ENCODE measurements at places on chromosomes 1 and 21.
A peak's percentile ranks its signal among the peaks of the same experiment; 100 is the strongest.

- DNase-seq, result no peak
Measured at GRCh38 chr1:221921936-221922335, 180.0 kb upstream of the DUSP10 start.

GRCh38 chr1:201496296-201496690 lies 10.6 kb downstream of the CSRP1 start:
- no peak for DNase-seq

GRCh38 chr1:90386899-90387720 lies 330.0 kb downstream of the BARHL2 start:
- peak; percentile 15 for DNase-seq

GRCh38 chr1:111903148-111903870 lies 86.2 kb downstream of the KCND3 start:
- DNase-seq, result no peak

GRCh38 chr1:29718791-29719190 lies 482.5 kb downstream of the PTPRU start:
- DNase-seq, result no peak

DNA sequence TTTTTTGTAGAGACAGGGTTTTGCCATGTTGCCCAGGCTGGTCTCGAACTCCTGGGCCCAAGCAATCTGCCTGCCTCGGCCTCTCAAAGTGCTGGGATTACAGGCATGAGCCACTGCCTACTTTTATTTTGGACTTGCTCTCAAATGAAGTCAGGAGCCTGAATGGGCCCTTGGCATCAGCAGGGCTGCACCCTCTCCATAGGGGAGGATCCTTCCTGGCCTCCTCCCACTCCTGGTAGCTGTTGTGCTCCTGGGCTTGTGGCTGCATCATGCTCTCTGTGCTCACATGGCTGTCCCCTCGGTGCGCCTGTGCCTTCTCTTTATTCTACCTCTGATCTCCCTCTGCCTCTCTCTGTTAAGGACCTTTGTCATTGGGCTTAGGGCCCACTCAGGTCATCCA lies 46.4 kb upstream of the DISP3 start:
- DNase-seq, result no peak

DNA sequence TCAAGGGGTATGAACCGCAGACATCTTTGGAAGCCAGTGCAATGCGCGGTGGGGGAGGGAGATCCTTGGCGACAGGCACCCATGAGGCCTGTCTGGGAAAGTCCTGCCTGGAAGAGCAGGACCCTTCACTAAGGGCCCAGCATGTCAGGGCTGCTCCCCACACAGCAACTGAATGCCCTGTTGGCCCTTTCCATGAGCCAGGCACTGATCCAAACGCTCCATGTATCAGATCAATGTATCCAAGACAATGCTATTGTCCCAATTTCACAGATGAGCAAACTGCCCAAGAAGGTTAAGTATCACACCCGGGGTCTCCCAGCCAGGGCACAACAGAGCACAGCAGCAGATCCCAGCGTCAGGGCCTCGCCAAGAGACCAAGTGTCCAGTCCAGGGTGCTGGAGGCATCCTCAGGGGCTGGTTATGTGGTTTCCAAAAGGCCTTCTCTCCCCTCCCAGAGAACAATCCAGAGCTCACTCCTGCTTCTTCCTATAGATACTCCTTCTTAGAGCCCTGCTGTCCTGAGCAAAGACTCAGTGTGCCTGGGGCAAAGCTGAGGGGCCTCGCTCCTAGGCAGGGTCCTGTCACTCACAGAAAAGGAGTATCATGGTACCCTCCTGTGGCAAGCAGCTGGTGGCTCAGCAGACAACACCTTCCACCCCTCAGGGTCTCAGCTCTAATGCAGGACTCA lies 328.0 kb downstream of the NPHP4 start:
- DNase-seq, result no peak

DNA sequence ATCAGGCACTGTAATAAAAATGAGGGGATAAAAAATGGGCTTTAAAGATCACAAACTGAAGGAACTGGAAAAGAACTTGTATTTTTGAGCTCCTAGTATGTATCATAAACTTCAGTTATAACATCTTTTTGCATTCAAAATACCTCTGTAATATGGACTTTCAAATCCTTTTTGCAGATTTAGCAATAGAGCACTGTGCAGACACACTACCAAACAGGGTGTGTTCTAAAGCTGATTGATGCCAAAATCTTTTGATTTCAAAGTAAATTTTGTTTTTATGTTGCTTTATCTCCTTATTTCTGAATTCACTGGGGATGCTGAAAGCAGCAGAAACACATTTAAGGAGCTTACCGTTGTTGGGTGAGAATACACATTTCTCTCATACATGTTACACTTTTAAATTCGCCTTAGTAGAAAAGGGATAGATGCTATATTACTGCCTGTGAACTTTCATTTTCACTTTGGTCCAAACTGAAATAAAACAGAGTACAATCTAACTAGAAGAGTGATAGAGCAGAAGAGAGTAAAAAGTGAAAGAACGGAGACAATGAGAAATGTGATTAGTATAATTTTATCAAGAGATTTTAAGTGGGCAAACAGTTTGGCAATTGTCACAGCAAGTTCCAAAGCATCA lies 1126.6 kb downstream of the BRINP3 start:
- no peak for DNase-seq

DNA sequence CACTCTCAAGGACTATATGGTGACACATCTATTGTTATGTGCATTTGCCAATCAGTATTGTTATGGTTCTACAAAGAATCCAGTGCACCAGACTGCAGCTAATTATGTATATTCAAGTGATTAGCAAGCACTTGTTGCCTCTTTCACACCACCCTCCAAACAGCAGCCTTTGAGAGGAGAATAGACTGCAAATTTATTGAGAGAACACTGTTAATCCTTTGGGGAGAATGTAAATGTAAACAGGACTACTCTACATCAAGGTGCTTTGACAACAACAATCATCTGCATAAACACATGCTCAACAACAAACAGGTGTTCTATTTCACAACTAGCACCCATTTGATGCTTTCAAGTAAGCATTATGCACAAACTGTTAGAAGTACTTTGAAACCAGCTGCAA lies 117.4 kb downstream of the AKT3 start:
- no peak for DNase-seq

- DNase-seq, result no peak
Measured at GRCh38 chr1:162218546-162218945, 149.1 kb downstream of the NOS1AP start.

- no peak for DNase-seq
Measured at GRCh38 chr1:115118086-115118485, 28.8 kb upstream of the TSPAN2 start.

GRCh38 chr21:45554477-45555175 lies 12.4 kb upstream of the SLC19A1 start:
- peak; percentile 63 for DNase-seq

DNA sequence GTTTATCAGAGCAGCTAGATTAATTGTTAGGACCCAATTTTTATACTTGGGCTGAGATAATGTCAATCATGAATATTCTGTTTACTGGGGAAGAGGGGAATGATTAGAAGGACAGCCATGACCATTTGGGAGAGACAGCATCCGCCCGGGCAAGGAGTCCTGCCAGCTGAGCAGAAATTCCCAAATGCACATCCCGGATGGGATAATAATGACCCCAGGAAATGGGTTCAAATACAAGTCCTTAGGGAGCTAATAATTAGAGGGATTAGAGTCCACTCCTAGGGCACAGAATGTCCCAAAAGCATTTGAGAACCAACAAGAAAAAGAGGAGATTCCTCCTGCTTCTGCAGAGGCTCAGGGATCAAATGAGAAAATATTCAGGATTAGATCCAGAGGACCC lies 115.9 kb downstream of the LRRC53 start:
- no peak for DNase-seq

DNA sequence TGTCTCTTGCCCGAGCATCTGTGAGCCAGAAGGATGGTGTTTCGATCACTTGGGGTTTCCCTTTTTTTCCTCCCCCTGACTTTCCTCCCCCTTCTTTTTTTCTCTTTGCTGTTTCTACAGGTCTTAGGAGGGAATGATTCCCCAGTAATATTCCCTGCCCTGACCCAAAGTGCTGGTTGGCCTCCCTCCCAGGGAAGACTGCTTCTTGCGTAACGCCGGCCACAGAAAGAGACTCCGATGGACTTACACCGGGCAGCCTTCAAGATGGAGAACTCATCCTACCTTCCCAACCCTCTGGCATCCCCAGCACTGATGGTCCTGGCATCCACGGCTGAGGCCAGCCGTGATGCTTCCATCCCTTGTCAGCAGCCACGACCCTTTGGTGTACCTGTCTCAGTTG lies 6.8 kb downstream of the RNF220 start:
- no peak for DNase-seq

DNA sequence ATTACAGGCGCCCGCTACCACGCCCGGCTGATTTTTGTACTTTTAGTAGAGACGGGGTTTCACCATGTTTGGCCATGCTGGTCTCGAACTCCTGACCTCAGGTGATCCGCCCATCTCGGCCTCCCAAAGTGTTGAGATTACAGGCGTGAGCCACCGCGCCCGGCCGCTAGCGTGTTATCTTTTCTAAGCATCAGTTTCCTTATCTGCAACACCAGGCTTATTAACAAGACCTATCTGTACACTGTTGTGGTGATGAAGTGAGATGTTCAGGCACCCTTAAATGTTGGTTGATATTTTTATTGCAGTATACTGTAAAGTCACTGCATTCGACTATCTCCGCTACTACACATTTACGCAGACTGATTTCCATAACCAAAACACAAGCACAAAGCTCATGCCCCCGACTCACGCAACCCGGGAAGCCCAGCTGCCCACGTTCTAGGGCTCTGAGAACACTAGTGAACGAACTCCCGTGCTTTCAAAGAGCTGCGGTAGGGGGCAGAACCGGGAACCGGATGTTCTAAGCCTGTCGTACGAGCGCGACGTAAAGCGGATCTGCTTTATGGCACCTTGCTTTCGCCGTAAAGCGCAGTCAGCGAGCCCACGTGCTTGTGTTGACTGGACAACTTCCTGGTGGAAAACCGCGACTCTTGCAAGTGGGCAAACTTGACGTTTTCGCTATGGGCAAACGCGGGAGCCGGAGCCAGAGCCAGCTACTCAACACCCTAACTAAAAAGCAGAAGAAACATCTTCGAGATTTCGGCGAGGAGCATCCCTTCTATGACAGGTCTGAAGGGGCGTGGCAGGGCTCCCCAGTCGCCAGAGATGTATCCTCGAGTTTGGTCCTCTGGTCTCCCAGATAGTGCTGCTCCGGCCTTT lies at the start of gene UTP25:
UTP25 (plus strand) TSS at position 589 of the 879 bp plus-strand sequence; CDS start at position 681, 92 bp downstream.
- DNase-seq, result peak; percentile 98

DNA sequence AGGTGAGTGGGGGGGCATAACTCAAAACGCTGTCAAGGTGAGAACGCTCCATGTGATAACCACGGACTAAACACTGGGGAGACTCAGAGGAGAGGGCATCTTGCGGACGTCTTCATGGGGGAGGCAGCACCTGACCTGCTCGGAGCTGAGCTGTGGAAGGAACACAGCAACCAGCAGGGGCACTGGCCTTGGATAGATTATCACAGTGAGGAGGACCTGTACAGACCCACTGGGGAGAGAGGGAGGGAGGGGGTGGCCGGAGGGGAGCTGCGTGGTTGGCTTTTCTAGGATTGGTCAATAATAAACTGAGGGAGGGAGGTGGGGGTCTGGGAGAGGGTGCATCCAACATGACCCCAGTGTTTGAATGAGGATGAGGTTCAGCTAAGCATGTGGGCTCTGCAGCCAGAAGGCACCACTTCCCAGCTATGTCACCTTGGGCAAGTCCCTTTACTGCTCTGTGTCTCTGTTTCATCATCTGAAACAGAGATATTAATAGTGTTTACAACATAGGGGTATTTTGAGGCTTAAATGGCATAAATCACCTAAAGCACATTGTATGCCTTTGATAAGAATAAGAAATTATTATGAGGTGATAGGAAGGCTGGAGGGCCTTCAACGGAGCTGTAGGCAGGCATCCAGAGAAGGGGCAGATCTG lies 123.3 kb downstream of the GRIK3 start:
- DNase-seq, result no peak

DNA sequence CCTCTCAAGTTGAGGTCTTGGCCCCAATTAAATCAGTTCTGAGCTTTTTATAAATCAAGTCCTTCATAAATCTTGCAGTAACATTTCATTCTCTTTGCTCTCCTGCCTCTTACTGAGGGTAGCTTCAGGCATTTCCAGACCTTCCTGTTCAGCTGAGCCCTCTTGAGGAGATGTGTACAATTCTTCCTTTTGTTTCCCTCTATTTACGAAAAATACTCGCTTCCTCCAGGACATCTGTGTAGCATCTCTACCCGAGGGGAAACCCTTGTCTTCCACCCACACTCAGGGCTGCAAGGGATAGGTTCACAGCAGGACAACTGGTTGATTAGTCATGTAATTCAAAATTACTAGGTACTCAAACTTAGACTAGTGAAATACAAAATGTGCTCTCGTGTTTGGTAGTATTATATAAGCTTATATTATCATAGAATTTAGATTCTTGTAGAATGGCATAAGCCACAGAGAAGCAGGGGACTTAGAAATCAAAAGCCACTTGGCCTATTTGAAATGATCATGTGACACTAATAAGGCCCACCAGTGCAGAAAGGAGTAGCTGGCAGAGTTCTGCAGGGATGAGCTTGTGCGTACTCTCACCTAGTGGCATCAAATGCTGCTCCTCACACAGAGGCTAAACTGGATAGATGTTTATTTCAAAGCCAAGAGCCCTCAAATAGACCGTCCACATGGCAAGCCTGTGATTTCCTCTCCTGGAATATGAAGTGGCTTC lies 126.7 kb downstream of the GDAP2 start:
- DNase-seq, result no peak

DNA sequence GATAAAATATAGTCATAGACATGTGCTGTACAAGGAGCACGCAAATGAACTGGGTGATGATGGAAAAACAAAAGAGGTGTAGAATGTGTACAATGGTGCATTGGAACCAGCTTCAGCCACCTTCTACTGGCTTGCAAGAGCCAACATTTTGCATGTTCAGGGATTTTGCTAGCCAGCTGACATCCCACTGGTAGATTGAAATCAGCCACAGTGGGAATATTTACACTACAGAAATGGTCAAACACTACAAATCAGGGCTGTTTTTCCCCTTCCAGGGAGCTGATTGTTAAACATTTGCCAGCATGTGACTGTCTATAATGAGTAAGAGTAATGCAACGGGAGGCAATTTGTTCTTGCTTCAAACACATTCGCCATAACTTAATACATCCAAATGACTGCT lies 23.2 kb downstream of the PMVK start:
- DNase-seq, result no peak

DNA sequence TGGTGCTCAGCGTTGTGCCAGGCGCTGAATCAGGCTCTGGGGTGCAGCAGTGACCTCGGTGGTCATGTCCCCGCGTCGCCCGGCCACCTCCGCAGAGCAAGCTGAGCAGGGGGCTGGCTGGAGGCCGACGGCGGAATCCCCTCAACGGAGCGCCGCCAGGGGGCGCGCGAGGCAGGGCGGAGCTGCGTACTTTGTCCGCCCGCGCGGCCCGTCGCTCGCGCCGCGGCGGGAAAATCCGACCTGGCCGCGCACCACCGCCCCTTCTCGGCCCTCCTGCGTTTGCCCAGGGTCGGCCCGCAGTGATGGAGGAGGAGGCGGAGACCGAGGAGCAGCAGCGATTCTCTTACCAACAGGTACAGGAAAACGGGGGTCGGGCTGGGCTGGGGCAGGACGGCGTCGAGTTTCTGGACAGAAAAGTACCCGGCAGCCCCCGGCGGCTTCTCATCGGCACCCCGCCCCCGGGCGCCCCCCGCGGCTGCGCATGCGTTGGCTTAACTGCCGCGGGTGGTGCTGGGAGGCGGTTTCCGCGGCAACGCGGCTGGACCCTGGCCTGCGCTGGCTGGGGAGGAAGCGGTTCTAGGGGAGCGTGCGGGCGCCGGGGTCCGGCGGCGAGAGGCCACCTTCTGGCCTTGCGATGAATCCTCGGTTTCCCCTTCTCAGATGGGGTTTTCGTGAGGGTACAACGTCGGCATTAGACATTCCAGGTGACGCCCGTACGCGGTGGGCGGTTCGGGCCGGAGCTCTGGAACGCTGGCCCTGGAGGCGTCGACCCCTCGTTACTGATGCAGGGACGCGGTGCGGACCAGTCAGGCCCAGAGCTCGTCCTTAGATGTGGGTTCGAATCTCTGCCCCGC lies at the start of gene CENPS:
CENPS (plus strand) TSS at position 218 of the 854 bp plus-strand sequence; CDS start at position 303, 85 bp downstream.
- peak; percentile 88 for DNase-seq
